ENCODE measurements at places on chromosomes 2 and 18.

- DNase-seq, result no peak
Measured at GRCh38 chr2:69992310-69993047, 31.0 kb upstream of the ASPRV1 start.

DNA sequence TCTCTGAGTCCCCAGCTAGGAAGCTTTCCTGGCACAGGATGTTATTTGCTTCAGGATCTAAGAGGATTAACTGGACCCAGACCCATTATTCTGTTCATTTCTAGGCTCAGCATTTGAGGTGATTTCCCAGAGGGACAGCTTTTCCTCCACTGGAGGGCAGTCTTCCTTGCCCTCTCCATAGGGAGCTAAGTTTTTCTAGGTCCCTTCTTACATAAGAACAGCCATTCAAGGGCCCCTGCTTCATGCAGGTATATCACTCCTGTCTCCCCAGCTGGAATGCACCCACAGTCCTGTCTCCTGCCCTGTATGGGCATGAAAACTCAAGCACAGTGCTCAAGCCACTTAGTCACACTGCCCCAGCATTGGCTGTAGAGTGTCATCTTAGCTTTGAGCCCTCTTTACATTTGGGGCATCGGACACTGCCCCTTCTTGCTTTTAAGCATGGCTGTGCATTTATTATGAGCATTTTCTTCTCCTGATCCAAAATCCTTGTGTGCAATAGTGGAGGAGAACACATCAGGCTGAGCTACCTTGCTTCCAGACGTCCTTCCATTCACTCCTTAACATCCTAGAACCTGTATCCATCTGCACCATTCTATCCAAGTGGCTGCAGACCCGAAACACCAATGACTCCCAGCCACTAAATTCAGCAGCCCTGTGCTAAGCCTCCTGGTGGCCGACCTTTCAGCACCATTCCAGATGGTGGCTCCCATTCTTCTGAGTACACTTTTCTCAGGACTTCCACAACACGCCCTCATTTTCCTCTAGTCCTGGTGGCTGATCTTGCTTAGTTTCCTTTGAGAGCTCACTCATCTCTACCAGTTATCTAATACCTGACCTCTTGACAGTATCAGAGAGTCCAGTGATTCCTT, 80.0 kb downstream of the COPS8 start:
- DNase-seq, result peak; percentile 64

DNA sequence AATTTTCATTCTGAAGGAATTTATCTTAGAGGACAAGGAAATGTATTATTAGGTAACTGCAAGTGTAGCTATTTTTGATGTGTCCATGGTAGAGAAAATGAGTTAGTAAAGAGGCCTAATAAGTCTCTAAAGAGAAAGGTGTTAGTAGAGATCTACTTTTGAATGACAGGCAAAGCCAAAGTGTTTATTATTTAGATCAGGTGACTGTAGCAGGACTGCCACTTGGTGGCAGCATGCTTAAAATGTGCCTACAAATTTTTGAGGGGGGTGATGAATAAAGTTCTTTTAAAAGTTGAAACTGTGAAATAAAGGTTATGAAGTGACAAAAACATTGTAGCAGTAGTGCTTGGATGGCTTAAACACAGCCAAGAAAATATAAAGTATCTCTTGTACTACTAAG, 421.5 kb upstream of the MEIS1 start:
- peak; percentile 1 for DNase-seq

DNA sequence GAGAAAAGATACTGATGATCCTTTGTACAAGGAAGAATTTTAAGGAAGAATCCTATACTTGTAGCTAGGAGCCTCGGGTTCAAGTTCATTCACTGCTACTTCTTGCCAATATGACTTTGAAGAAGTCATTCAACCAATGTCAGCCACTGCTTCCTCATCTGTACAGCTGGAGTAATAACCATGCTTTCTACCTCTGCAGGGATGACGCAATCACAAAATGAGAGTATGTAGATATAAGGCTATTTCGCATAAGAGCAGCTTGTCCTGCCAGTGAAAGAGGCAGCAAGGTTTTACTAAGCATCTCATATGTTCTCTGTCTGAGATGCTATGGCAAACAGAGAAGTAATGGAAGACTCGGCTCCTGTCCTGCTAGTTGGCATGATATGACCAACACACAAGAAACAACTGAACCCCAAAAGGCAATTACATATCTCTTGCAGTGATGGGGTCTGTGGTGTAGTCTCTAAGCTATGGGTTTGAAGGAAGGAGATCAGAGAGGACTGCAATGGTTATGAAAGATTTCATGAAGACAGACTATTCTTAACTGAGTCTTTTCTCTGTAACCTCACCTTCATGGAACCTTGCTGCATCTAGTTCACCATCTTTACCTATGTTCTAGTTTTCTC, 9.2 kb downstream of the AAK1 start:
- DNase-seq, result no peak

DNA sequence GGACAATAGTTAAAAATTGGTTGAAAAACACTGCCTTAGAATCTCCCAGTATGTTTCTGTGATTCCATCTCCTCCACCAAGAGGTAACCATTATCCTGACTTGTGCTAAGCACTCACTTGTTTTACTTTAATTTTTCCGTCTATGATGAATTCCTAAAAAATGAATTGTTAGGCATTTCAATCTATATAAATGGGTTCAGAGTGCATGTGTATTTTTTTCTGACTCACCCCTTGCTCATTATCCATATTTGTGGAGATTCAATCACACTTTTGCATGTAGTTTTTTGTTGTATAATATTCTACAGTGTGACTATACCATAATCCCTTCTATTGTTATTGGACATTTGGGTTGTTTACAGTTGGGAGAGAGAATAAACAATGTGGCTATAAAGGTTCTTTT, 1.3 kb downstream of the NDUFB3 start:
- no peak for DNase-seq

DNA sequence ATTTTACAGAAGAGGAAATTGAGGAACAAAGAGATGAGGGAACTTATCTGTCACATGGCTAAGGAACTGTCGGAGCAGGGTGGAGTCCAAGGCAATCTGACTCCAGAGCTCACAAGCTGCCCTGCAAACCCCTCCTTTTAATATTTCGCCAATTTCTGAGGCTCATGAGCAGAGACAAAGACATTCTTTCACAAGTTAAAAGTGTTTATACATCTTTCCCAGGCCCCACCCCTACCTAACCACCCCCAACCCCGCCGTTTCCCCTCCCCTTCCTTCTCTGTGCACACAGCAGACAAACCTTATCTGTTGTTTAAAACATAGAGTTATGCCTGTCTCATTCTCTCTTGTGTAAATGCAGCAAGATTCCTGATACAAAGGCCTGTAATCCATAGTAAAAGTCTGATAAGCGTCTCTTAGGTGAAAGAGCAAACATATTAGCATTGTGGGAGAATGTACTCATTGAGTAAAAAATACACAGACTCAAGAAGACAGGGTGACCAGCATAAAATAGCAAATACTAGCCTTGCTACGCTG, 44.3 kb downstream of the EPHA4 start:
- DNase-seq, result no peak

- no peak for DNase-seq
Measured at GRCh38 chr2:112812318-112813267, 24.0 kb downstream of the IL1B start.

GRCh38 chr2:102159295-102159694, 16.7 kb downstream of the IL1R1 start:
- no peak for DNase-seq

GRCh38 chr2:237022533-237022932, 63.2 kb upstream of the COPS8 start:
- peak; percentile 7 for DNase-seq

DNA sequence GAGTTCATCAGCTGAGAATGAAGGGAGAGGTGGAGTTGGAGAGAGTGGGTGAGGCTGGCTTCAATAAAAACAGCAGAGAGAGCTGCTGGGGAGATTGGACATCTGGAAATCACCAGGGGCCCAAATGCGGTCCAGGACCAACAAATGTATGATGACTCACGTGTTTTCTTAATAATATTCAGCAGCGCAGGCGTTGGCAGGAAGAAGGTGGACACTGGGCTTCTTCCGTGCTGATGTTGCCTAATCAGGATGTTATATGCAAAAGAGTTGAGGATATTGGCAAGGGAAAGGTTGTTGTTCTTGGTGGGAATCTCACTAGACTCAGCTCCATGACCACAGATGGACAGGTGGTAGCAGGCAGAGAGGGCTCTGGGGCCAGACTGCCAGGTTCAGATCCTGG, 12.8 kb upstream of the PLA2R1 start:
- DNase-seq, result no peak

GRCh38 chr2:16683576-16683975, 17.9 kb upstream of the CYRIA start:
- DNase-seq, result no peak

GRCh38 chr2:43104106-43104505, 122.3 kb downstream of the ZFP36L2 start:
- DNase-seq, result no peak

GRCh38 chr2:2721296-2721835, 390.3 kb upstream of the MYT1L start:
- no peak for DNase-seq

- DNase-seq, result no peak
Measured at GRCh38 chr2:200447139-200447855, 62.6 kb downstream of the KCTD18 start.

DNA sequence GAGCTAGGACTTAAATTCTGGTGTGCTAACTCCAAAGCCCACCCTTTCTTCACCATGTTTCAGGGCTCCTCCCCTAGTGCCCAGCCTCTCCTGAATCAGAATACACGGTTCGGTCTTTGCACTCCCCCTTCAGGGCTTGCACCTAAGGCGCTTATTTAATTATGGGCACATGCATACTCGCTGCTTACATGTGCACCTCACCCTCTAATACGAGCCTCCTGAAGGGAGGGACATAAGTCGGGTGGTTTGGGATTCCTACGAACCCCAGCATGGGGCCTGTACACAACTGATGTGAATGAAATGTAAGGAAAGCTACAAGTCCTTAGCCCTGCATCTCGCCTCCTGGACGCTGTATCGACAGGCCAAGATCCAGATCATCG, 435 bp downstream of the IFT172 start:
- DNase-seq, result no peak

DNA sequence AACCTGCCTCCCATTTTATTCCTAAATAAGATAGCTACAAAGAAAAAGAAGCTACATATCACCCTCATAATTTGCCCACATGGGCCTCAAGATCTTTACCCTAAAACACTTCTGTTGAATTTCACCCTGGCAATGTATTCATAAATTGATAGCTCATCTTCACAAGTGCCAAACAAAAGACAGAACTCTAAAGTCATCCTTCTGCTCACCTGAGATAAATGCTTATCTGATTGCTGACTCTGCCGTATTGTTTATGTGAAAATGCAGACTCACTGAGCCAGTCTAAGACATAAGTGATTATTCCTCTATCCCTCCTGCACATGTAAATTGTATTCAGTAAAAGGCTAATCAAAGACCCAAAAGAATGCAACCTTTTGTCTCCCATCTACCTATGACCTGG, 2.0 kb downstream of the RDH14 start:
- no peak for DNase-seq

DNA sequence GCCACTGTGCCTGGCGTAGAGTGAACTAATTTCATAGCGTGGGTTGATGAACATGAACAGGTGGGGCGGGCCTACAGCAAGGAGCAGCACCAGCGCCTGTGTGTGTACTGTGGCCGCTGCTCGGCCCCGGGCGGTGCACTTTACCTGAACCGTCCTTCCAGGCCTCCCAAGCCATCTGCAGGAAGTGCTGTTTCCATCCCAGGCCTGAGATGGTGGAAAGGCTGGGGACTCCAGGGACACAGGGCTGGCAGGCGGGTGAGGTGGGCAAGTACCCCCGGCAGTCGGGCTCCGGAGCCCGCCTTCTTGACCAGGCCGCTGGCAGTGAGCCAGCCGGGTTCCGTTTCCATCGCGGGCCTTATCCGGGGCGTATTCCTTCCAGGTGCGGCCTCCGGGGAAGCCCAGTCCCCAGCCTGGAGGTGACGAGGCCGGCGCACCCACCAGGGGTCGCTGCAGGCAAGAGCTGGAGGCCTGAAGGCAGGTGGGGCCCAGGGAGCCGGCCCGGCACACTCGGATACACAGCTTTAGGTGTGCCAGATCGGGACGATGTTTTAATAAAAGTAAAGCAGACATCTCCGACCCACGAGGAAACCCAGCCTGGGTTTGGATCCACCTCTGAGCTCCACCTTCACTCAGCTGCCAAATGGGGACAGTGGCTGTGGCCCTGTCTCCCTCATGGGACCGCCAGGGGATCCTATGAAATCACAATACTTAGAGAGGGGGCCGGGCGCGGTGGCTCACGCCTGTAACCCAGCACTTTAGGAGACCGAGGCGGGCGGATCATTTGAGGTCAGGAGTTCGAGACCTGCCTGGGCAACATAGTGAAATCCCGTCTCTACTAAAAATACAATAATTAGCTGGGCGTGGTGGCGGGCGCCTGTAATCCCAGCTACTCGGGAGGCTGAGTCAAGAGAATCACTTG, 22.7 kb upstream of the PDIA6 start:
- peak; percentile 83 for DNase-seq

GRCh38 chr2:150479075-150479915, 8.2 kb downstream of the RND3 start:
- DNase-seq, result no peak

- peak; percentile 6 for DNase-seq
Measured at GRCh38 chr18:76801567-76802505, 20.5 kb upstream of the ZNF236 start.

- DNase-seq, result peak; percentile 80
Measured at GRCh38 chr2:18242716-18243115, 317.7 kb downstream of the RDH14 start.

DNA sequence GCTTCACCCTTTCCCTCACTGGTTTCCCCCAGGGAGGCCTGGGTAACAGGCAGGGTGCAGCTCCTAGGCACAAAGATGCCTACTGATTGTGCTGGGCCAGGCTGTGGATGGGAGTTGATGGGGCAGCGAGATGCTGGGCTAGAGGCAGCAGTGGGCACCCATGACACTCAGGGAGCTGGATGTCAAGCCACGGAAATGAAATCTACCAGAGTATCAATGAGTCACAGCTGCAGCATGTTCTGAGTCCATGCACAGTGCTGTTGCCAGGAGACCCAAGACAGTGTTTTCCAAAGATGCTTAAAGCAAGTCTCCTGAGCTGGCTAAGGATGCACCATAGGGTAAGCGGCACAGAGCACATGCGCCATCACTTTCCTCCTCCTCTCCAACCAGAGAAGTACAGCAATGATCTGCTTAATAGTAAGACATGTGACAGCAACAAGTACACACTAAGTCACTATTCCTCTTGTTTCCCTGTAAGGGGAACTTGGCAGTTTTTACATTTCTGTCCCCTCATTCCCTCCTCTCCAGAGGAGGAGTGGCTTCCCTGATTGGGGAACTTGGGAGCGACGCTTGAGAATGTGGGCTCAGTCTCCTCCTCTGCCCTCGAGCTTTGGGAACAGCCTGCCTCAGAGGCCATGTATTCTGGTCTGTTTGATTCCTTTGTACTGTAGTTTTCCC, 57.2 kb downstream of the CDC42EP3 start:
- no peak for DNase-seq

Data from NCI-H524 (cell line).